ENCODE measurements at places on chromosomes 2 and 18. TPM values are rescaled to one million over a fixed set of nuclear protein-coding genes. Genes with fewer than 3 reads are reported as not detected.

The TXNDC2 gene
- total RNA-seq = not detected

The FRZB gene
- total RNA-seq = 1.4 TPM

DNA sequence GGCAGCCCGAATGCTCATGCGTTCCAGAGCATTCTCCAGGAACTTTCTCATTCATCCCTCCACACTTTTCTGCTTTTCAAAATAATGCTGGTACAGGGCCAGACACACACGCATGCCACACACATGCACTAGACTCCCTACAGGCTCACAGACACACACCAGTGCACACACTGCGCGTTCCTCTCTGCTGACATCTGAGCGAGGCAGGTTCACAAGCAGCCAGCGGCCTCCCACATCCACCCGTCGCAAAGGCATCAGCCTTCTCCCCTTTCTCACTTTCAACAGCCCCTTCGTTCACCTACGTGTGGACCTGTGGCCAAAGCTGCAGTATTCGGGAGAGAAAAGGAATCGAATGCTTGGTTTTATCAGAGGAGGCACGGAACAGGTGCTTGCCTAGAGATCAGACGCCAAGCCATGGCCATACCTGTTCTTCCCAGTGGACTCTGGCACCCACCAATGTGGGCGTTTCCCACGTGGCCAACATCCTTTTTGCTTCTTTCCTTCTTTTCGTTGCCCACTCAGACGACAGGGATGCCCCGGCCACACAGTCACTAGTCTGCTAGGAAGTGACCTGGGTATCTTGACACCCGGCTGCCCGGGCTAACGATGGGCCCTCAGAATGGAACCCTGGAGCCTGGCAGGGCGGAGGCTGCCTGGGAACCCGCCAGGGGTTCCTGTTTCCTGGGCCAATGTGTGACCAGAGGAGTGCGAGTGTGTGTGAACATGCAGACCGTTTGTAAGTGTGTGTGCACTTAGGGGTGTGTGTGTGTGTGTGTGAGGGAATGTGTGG is 85.8 kb upstream of the ID2 start:
- peak; percentile 18 for DNase-seq

- DNase-seq = no peak
Measured at GRCh38 chr2:43326101-43326825, 99.9 kb upstream of the ZFP36L2 start.

- no peak for DNase-seq
Measured at GRCh38 chr2:61460163-61460562, 10.7 kb downstream of the USP34 start.
